Temporal lobe (tissue), 4 donors: ENCODE measurements at places on chromosomes 7 and 10. TPM values are rescaled to one million over a fixed set of nuclear protein-coding genes. Genes with fewer than 3 reads are reported as not detected.

The GRID1 gene
- total RNA-seq = 8.6 TPM

The GALNT17 gene
- 26.3 TPM for total RNA-seq

The TMEM72 gene
- total RNA-seq = not detected

The IL6 gene
- not detected for total RNA-seq

The ZNF680 gene
- 45.5 TPM for total RNA-seq

The UCMA gene
- not detected for total RNA-seq

The ADARB2 gene
- total RNA-seq = 4.2 TPM

The PKD1L1 gene
- 0.25 TPM for total RNA-seq

The KCNMA1 gene
- total RNA-seq = 49.2 TPM

The CDH23 gene
- total RNA-seq = 3.4 TPM

The MSMB gene
- total RNA-seq = not detected

The SPDYE11 gene
- total RNA-seq = under 0.01 TPM

The TDRD1 gene
- 0.25 TPM for total RNA-seq

The APBB1IP gene
- total RNA-seq = 0.98 TPM

The HPSE2 gene
- total RNA-seq = 0.25 TPM
